ENCODE measurements at places on chromosomes 2 and 18. TPM values are rescaled to one million over a fixed set of nuclear protein-coding genes. Genes with fewer than 3 reads are reported as not detected.

The ZBTB7C gene
- not detected for total RNA-seq

The RNMT gene
- total RNA-seq, result 53.5 TPM

The KLHL41 gene
- total RNA-seq, result not detected

The OTOS gene
- total RNA-seq, result not detected

The EN1 gene
- total RNA-seq, result not detected

The SLC40A1 gene
- 18.4 TPM for total RNA-seq

The POTEC gene
- total RNA-seq, result not detected

The SLC66A2 gene
- total RNA-seq, result 31.8 TPM

The MEMO1 gene
- total RNA-seq, result 35.1 TPM

The KCNIP3 gene
- total RNA-seq, result not detected

The TCF7L1 gene
- not detected for total RNA-seq

The PREPL gene
- 45.3 TPM for total RNA-seq

The CAPN13 gene
- total RNA-seq, result not detected

The ZNG1B gene
- 48.5 TPM for total RNA-seq

The FABP1 gene
- not detected for total RNA-seq

The ANKRD53 gene
- total RNA-seq, result 1.3 TPM

The SULT1C4 gene
- not detected for total RNA-seq

The SERPINB12 gene
- not detected for total RNA-seq

All from naive thymus-derived CD8-positive, alpha-beta T cell (primary cell).